ENCODE measurements at places on chromosomes 7 and 10.

- DNase-seq = no peak
Observed at GRCh38 chr7:5693529-5693928, 87.9 kb downstream of the RNF216 start.

DNA sequence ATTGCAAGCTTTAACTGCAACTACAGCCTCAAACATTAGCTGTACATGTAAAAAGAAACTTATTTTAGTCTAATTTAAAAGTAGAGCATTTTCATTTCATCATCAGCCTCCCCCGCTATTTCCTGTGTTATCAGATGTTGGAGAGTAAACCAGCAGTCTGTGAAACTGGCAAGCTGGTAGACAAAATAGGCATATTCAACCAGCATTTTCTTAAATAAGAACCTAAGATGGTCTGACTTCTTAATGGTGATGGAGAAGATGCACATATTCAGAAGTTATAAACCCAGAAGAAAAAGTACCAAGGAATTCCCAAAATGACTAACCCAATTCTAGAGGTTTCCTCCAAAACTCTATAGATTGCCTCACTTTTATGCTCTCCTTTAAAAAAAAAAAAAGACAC, 24.9 kb downstream of the PIK3AP1 start:
- DNase-seq = no peak

DNA sequence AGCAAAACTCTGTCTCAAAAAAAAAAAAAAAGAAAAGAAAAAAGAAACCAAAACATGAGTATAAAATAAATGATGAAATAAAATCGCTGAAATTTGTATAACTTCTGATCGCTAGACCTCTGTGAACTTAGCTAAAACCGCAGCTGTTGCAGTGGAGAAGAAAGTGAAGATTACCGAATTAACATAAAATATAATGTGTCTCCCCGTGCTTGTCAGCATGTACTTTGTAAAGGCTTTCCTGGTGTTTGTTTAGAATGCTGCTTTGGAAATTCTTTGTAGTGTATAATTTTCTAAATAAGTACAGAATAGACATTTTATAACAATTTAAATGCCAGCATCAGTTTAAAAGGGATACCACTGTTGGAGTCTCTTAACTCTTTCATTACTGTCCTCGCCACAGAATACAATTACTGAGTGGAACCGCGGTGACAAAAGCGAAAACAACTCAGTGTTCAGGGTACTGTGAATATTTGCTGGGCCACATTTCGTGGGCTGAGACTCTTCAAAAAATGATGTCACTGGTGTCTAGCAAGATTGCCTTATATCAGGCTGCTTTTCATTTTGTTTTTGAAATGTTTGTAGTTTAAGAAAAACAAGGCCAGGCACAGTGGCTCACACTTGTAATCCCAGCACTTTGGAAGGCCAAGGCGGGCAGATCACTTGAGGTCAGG, 167.7 kb downstream of the NSUN6 start:
- DNase-seq = no peak

- no peak for DNase-seq
Observed at GRCh38 chr10:13913897-13914296, 327.1 kb downstream of the PRPF18 start.

DNA sequence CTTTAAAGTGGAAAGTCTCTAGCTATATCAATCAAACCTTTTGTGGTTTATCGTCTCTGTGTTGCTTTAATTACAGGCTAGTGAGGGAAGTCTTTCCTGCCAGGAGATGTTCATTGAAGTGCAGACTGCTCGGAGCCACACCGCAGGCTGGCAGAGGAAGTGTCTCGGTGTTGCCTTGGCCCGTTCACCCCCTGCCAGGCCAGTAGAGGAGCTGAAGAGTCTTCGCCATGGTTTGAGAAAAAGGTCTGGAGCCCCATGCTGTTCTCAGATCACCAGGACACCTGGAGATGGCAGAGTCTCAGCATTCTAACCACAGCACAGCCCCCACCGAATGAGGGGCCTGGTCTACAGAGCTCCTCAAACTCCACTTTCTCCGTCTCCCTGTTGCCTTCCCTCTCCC, 275.9 kb upstream of the PLPP4 start:
- no peak for DNase-seq

GRCh38 chr7:80773787-80774508, 135.5 kb downstream of the CD36 start:
- DNase-seq = no peak

DNA sequence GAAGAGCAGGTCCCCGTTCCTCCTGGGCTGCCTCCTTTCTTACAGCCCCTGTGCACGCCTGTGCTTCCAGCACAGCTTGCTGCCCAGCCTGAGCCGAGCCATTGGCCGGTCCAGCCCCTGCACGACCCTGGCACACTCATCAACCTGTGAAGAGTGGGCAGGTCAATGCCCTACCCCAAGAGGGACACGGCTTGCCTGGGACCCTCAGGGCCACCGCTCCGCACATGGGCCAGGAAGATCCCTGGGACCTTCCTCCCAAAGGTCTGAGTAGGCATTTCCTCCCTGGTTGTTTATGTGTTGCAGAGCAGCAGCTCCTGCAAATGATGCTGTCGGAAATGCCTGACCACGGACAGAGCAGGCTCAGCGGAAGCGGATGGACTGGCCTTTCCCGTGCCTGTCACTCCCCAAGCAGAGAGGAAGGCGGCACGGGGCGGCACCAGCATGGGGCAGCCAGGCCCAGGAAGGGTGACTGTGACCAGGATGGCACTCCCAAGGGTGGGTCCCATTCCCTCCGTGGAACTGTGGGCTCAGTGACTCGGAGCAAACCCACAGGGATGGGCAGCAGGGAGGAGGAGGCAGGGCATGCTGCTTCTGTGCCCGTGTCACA, 252.5 kb downstream of the TNS3 start:
- DNase-seq = no peak

DNA sequence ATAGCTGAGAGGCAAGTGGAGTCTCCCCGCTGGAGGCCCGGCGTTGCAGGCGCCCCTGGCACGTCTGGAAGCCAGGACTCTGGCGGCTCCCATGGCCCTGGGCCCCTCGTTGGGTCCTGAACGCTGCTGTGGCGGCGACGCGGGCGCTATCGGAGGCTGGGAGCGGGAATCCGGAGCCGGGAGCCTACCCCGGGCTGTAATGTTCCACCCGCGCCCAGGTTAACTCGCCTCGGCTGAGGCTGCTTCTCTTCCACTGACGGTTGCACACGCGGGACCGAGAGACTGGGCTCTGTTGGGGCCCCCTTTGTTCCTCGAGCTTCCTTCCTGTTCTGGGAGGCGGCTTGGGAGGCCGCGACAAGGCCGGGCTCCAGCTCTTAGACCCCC, 1.3 kb upstream of the HOXA5 start:
- DNase-seq = no peak

- no peak for DNase-seq
Observed at GRCh38 chr7:24555184-24555583, 18.1 kb upstream of the PALS2 start.

GRCh38 chr7:7920481-7920880, 48.1 kb upstream of the GLCCI1 start:
- no peak for DNase-seq

DNA sequence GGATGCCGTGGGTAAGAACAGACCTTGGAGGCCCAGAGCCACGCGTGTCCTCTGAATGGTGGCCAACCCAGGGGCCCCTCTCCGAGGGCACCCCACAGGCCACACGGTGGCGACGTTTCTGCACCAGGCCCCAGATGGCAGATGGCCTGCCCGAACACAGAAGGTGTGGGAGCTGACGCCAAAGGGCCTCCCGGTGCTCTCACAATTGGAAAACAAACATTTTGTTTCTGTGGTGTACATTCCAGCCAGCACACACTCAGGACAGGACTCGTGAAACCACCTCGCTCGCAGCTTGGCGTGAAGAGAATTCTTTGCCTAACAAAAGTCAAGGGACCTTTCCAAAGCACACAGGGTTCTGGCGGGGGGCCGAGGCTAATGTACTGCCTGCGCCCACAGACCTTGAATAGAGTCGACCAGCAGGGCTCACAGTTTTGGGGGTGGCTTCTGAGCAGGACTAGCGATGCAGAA, 112.1 kb downstream of the FAM53B start:
- DNase-seq = no peak

DNA sequence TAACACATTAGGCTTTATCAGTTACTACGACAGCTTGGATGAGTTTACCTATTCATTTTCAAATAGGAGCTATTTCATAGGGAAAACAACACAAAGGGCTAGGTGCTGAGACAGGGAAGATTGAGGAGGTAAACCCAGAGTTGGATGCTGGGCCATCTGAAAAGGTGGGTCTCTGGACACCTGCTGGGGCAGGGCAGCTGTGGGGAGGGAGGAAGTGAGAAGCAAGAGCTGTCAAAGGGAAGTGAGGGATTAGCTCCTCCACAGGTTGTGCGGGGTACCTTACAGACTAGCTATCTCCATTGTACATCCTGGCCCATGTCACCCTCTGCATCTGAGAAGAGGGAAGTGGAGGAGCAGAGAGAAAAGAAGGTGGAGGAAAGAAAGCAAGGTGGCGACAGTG, 48.9 kb downstream of the BLNK start:
- no peak for DNase-seq

GRCh38 chr7:133009426-133010252, 72.3 kb downstream of the CHCHD3 start:
- DNase-seq = no peak

DNA sequence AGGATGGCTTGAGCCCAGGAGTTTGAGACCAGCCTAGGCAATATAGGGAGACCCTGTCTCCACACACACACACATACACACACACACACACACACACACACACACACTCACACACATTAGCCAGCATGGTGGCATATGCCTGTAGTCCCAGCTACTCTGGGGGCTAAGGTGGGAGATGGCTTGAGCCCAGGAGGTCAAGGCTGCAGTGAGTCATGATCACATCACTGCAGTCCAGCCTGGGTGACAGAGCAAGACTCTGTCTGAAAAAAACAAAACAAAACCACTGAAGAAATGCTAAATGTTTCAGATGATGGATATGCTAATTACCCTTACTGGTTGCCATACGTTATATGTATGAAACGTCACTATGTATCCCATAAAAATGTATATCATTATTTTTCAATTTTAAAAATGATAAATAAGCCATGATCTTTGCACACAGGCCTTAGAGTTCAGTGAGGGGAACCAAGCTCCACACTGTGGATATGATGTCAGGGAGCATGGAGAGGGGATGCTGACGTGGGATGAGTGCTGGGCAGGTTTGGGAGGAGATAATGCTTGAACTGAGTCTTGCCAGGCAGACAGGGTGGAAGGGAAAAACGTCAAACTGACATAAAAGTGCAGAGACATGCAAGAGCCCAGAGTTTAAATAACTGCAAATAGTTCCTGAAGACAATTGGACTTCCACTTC, 45.9 kb upstream of the ARHGAP12 start:
- DNase-seq = no peak
